ENCODE measurements at places on chromosomes 2 and 18.

DNA sequence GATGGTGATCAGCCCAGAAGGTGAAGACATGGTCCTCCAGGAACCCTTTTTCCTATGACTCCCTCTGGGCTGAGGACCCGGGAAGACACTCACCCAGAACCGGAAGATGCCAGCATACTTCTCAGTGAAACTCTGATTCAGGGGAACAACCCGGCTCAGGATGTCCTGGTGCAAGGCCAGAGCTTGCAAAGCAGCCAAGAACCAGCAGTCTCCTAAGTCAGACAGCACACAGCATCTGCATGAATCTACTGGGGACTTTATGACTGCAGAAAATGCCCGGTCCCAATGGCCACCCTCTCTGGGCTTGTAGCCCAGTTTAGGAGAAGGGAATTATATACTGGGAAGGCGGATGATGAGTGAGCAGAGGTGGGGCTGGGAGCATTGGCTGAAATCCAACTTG is 15.3 kb downstream of the CAPN14 start:
- no peak for DNase-seq

- DNase-seq = no peak
Observed at GRCh38 chr2:43611987-43612894, 16.4 kb upstream of the THADA start.

DNA sequence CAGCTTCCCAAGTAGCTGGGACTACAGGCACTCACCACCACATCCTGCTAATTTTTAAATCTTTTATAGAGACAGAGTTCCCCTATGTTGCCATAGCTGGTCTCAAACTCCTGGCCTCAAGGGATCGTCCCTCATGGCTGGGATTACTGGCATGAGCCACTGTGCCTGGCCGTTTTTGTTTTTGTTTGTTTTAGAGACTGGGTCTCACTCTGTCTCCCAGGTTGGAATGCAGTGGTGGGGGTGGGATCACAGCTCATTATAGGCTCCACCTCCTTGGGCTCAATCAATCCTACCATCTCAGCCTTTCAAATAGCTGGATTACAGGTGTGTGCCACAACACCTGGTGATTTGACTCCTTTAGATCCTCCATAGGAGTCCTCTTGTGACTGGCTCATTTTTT is 19.5 kb upstream of the ZDBF2 start:
- no peak for DNase-seq

DNA sequence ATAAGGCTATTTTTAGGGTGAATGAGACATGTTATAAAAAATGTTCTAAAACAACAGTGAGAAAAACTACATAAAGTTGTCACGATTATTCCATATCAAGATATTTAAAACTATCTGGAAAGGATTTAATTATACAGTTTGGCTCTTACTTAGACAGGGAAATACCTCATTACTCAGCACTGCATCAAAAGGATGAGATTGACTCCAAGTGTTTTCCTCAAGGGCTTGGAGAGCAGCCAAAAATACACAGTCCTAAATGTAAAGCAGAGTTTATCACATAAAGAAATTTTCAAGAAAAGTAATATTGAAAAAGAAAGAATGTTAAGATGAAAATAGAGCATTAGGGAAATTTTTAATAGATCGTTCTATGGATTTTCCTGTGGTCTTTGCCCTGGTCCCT is 285.5 kb upstream of the NETO1 start:
- no peak for DNase-seq

All from cerebellar nuclear complex (tissue), 1 donor.